ENCODE measurements at places on chromosomes 4 and X.

DNA sequence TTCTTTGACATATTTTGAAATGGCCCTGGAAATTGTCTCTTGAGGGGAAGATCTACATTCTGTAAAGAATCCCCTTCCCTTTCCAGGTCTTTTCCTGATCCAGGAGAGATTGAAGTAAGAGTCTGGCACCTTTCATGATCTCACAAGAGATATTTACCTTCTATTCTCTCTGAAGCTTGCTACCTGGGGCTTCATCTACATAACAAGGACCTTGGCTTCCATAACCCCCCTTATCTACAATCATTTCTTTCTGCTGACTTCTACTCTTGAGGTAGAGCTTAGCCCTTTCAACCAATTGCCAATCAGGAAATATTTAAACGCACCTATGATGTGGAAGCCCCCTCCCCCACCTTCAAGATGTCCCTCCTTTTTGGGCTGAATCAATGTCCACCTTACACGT is 383.7 kb upstream of the MAGEB18 start:
- H3K27me3 ChIP-seq: no peaks in the 10 kb centered on the region

GRCh38 chr4:145863191-145863590 is 75.4 kb downstream of the ZNF827 start:
- H3K4me1 ChIP-seq: no peaks in the 10 kb centered on the region
- DNase-seq: no peak

GRCh38 chr4:129043523-129043922 is 49.8 kb downstream of the SCLT1 start:
- H3K4me1 ChIP-seq: no peaks in the 10 kb centered on the region
- H3K36me3 ChIP-seq: no peaks in the 10 kb centered on the region
- no peak overlapping the region for H3K27ac ChIP-seq

- peaks cover 6% of the 10 kb centered on the region for H3K4me1 ChIP-seq
- H3K27ac ChIP-seq: no peak overlapping the region
- no peak for DNase-seq
- H3K27me3 ChIP-seq: no peaks in the 10 kb centered on the region
- H3K36me3 ChIP-seq: no peaks in the 10 kb centered on the region
These were observed 617.7 kb downstream of the MID1IP1 start for GRCh38 chrX:39418731-39419638.

DNA sequence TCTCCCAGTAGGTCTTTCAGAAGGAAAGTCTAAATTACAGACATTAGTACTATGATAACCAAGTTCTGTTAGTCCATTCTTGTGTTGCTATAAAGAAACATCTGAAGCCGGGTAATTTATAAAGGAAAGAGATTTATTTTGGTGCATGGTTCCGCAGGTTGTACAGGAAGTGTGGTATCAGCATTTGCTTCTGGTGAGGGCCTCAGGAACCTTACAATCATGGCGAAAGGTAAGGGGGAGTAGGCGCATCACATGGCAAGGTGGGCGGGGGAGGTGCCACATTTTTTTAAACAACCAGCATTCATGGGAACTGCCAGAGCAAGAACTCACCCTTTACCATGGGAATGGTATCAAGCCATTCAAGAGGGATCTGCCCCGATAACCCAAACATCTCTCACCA is 26.2 kb upstream of the USP46 start:
- no peak for DNase-seq
- H3K4me3 ChIP-seq: no peak overlapping the region
- no peaks in the 10 kb centered on the region for H3K36me3 ChIP-seq
- no peak overlapping the region for H3K27ac ChIP-seq
- H3K27me3 ChIP-seq: no peaks in the 10 kb centered on the region

- H3K27me3 ChIP-seq: peaks cover 19% of the 10 kb centered on the region
- H3K27ac ChIP-seq: no peak overlapping the region
- no peaks in the 10 kb centered on the region for H3K4me1 ChIP-seq
- DNase-seq: no peak
- H3K36me3 ChIP-seq: no peaks in the 10 kb centered on the region
These were observed 5.6 kb downstream of the QRFPR start for GRCh38 chr4:121375262-121375661.

DNA sequence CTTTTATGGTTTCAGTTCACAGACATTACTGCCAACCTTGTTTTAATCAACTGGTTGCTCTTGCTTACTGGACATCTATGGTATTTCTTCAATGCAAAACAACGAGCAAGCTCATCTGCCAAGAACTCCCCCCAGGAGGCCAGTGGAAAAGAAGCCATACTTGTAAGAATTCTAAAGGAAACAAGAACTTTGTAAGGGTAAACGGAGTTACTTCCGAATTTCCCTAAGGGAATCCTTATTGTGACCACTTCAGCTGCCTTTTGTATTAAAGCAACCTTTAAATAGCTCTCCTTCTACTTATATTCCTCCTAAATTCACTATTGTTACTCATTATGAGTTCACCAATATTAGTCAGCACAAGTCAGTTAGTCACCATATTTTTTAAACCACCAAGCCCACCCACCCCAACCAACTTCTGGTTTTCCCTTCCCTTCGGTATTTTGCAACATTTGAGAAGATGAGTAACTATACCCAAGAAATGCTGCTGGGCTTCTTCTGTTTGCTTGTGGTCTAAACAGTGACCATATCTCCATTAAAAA is 602.8 kb upstream of the DIPK2B start:
- peaks cover 20% of the 10 kb centered on the region for H3K4me1 ChIP-seq
- H3K36me3 ChIP-seq: no peaks in the 10 kb centered on the region
- H3K27ac ChIP-seq: no peak overlapping the region
- no peak for DNase-seq

DNA sequence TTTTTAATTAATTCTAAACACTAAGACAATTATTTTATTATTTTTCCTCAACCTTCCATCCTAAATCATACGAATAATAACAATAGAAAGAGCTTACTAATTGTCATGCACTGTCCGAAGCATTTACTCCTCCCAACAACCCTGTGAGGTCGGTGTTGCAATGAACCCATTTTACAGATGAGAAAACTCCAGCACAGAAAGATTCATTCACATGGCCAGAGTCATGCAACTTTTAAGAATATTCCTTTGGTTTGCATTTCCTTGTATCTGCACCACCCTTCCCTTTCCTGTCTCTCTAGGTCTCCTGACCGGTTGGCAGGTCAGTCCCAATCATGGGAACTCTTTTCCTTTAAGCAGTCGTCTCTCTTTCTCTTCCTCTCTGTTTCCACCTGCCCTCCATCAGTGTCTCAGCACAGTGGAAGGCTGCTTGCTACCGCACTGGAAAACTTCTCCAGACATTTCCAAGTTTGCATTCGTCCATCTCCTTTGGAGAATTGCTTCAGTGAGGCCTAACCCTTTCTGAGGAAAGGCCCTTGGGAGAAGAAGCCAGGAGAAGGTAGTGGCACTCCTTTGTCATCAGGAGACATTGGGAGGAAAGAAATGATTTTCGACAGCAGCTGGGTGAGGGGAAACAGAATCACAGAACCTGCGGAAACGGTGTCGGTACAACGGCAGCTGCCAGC is 1.9 kb upstream of the TMSB4X start:
- peaks cover 21% of the 10 kb centered on the region for H3K36me3 ChIP-seq
- peak overlapping the region; percentile 98 for H3K4me3 ChIP-seq
- no peaks in the 10 kb centered on the region for H3K27me3 ChIP-seq
- no peak for DNase-seq
- peak overlapping the region; percentile 94 for H3K27ac ChIP-seq

DNA sequence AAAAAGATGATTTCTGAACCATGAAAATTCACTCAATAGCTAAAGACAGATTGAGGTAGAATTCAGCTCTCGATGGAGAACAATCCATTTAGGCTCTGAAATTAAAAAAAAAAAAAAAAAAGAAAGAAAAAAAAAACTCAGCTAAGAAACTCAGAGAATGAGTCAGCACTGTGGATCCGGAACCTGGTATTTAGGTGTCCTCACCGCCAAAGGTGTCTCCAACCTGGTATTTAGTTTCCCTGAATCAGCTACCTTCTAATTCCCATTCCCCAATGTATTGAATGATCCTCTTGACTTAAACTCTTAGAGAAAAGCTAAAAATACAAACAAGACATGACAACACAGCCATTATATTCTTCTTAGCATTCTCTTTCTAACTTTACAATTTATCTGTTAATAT is 150.3 kb upstream of the RASGEF1B start:
- H3K27me3 ChIP-seq: no peaks in the 10 kb centered on the region
- no peaks in the 10 kb centered on the region for H3K4me1 ChIP-seq
- H3K36me3 ChIP-seq: no peaks in the 10 kb centered on the region
- H3K4me3 ChIP-seq: no peak overlapping the region
- DNase-seq: no peak
- H3K27ac ChIP-seq: no peak overlapping the region

- H3K36me3 ChIP-seq: no peaks in the 10 kb centered on the region
- no peak overlapping the region for H3K27ac ChIP-seq
- H3K4me3 ChIP-seq: no peak overlapping the region
- H3K4me1 ChIP-seq: no peaks in the 10 kb centered on the region
- DNase-seq: no peak
- H3K27me3 ChIP-seq: no peaks in the 10 kb centered on the region
These were observed 253.7 kb downstream of the CENPC start for GRCh38 chr4:67291644-67292043.

DNA sequence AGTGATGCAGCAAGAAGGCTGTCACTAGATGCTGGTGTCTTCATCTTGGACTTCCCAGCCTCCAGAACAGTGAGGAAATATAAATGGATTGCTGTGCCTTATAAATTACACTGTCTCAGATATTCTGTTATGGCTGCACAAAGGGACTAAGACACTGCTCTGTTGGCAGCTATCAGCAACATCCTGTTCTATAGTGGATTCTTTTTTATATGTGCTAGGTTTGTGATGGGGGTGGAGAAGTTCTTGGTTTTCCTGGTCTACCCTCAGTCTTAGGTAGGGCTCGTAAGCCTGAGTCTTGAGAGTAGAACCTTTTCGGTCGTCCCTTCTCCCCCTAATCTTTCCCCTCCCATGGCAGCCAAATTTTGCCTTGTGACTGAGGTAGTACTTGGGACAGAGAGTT is 17.3 kb downstream of the STIM2 start:
- no peaks in the 10 kb centered on the region for H3K36me3 ChIP-seq
- DNase-seq: no peak
- no peaks in the 10 kb centered on the region for H3K27me3 ChIP-seq
- H3K4me1 ChIP-seq: peaks cover 41% of the 10 kb centered on the region

DNA sequence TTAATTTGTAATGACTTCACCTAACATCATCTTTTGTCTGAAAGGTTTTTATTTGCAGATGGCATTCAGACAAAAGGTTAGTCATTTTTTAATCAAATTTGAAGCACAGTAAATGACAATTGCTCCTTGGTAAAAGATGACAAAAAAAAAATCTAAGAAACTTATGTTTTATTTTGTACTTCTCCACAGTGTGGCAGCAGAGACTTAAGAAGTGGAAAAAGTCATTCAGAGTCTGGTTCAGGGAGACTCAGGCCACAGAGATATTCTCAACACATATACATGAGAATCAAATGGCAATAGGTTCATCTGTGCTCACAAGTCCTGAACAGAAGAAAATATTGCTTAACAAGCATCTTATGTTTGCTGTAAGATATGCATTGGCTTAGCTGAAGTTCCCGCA is 436.2 kb downstream of the KCNIP4 start:
- no peaks in the 10 kb centered on the region for H3K4me1 ChIP-seq
- H3K36me3 ChIP-seq: no peaks in the 10 kb centered on the region
- no peak overlapping the region for H3K4me3 ChIP-seq
- no peak overlapping the region for H3K27ac ChIP-seq

GRCh38 chrX:148501386-148502066 is 1.1 kb downstream of the AFF2 start:
- no peaks in the 10 kb centered on the region for H3K4me1 ChIP-seq
- H3K36me3 ChIP-seq: no peaks in the 10 kb centered on the region
- H3K27me3 ChIP-seq: no peaks in the 10 kb centered on the region
- H3K4me3 ChIP-seq: peak overlapping the region; percentile 49
- no peak for DNase-seq

DNA sequence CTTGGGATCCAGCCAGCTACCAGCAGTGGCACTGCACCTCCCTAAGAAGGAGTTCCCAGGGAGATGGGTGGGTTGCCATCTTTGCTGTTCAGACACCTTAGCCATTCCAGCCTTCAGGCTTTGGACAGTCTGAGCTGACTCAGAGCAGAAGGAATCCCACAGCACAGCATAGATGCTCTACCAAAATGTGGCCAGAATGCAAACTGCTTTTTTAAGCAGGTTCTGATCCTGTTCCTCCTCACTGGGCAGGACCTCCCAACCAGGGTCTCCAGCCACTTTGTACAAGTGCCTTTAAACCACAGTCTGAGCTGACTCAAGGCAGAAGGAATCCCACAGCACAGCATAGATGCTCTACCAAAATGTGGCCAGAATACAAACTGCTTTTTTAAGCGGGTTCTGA is 209.0 kb downstream of the NPNT start:
- H3K27ac ChIP-seq: no peak overlapping the region
- no peak for DNase-seq
- H3K27me3 ChIP-seq: no peaks in the 10 kb centered on the region
- H3K4me3 ChIP-seq: no peak overlapping the region
- H3K4me1 ChIP-seq: no peaks in the 10 kb centered on the region
- peaks cover 20% of the 10 kb centered on the region for H3K36me3 ChIP-seq

DNA sequence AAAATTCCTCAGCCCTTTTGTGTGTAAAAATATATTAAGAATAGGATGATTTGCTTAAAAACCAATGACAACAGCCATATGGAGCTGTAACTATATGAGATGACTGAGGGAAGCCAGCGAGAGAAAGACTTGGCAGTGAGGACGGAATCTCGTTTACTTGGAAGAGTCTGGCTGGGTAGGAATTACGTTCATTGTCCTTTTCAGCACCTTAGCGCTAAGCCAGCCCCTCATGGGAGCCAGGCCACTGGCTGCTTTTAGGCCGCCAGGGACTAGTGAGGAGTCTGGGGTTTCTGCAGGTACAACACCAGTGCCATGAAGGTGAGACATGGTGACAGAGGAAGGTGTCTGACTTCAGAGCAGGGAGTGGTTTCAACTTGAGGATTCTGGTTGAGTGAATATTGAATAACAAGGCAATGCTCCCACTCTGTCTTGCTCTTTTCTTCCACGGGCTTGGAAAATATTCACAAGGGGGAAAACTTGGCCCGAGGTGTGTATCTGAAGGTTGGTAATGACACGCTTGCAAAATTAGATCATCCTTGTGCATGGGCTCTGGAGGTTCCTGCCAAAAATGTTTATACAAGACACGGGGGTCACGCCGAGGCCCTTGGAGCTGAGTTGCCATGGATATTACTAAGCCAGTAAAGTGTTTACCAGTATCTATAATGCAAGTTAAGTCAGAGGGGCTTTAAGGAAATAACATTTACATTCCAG is 17.4 kb downstream of the KLF3 start:
- H3K36me3 ChIP-seq: no peaks in the 10 kb centered on the region
- H3K4me1 ChIP-seq: peaks cover 42% of the 10 kb centered on the region
- DNase-seq: no peak
- H3K27me3 ChIP-seq: no peaks in the 10 kb centered on the region
- no peak overlapping the region for H3K4me3 ChIP-seq
- H3K27ac ChIP-seq: no peak overlapping the region

GRCh38 chrX:130170752-130171445 is 863 bp upstream of the RAB33A start:
- H3K4me1 ChIP-seq: peaks cover 37% of the 10 kb centered on the region
- no peaks in the 10 kb centered on the region for H3K27me3 ChIP-seq
- H3K36me3 ChIP-seq: no peaks in the 10 kb centered on the region
- H3K4me3 ChIP-seq: peak overlapping the region; percentile 78
- peak overlapping the region; percentile 34 for H3K27ac ChIP-seq

- no peaks in the 10 kb centered on the region for H3K4me1 ChIP-seq
- H3K27me3 ChIP-seq: no peaks in the 10 kb centered on the region
- DNase-seq: no peak
- H3K4me3 ChIP-seq: no peak overlapping the region
- H3K36me3 ChIP-seq: no peaks in the 10 kb centered on the region
- no peak overlapping the region for H3K27ac ChIP-seq
These were observed 64.9 kb downstream of the ABLIM2 start for GRCh38 chr4:8093587-8094274.

- H3K4me3 ChIP-seq: no peak overlapping the region
- H3K36me3 ChIP-seq: no peaks in the 10 kb centered on the region
- peaks cover 4% of the 10 kb centered on the region for H3K27me3 ChIP-seq
- no peak overlapping the region for H3K27ac ChIP-seq
- H3K4me1 ChIP-seq: no peaks in the 10 kb centered on the region
These were observed 66.0 kb upstream of the PHOX2B start for GRCh38 chr4:41814565-41814964.
